ENCODE measurements at places on chromosomes 13 and 19.

GRCh38 chr13:33740134-33740538 lies 77.8 kb upstream of the RFC3 start:
- no peak for DNase-seq

DNA sequence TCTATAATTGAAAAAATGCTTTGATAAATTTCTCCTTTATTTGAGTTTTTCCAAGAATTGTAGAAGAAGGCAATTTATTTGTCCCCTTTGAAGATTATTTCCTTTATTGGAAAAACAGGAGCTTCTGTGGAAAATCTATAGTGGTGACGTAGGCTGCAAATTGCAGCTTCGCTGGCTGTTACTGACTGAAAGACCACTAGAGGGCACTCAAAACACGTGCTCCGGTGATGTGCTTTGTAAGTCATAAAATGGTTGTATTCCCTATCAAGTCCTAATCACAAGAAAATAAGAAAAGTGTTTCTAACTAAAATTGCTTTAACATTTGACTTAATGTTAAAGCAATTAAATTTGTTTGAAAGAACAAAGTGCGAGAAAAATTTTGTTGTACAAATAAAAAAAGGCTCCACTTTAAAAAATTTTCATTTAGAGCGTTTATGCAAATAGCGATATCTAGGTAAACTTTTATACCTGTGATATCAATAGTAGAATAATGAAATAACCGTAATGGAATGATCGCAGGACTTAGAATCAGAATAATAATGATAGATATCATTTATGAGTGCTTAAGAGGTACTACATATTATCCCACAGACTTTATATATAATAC lies 638.2 kb upstream of the SPRY2 start:
- DNase-seq: no peak

GRCh38 chr13:80778297-80778696 lies 437.4 kb upstream of the SPRY2 start:
- no peak for DNase-seq

DNA sequence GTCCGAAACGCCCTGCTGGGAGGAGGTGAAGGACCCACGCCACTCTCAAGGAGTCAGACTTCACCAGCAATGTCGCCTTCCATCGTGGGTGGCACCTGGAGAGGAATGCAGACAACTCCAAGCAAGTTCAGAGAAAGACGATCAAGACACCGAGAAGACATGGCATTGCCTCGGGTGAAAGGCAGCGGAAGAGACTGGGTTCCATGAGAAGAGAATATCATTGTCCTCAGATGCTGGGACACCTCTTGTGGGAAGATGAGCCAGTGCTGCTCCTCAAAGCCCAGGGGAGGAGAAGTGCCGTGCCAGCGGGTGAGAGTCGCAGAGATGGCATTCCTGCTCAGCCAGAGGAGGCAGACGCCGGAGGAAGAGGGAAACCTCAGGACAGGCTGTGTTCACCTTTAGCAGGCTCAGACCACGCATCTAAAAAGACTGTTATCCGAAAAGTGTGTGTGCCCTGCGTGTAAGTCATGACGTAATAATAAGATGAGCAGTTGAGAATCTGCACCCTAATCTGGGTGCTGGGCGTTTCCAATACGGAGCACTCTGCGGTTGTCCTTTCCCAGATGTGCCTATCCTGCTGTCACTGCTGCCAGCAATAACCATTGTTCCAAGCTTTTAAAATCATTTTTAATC lies 144.6 kb upstream of the SPACA7 start:
- no peak for DNase-seq

DNA sequence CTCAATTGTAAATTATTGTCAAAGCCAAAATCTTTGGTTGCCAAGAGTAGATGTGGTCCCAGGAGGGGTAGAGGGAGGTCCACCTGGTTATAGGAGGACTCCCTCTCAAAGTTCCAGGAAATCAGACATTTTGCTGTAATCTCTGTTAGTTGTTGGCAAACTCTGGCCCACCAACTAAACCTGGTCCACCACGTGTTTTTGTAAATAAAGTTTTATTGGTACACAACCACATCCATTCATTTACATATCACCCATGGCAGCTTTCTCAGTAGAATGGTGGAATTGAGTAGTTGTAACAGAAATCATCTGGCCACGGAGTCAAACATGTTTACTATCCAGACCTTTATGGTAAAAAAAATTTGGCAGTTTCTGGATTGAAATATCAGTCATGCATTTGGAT lies 70.6 kb downstream of the ZNF557 start:
- no peak for DNase-seq

GRCh38 chr13:109145631-109146030 lies 516.2 kb downstream of the MYO16 start:
- no peak for DNase-seq

- no peak for DNase-seq
Measured at GRCh38 chr19:5006201-5006600, 37.3 kb downstream of the KDM4B start.

DNA sequence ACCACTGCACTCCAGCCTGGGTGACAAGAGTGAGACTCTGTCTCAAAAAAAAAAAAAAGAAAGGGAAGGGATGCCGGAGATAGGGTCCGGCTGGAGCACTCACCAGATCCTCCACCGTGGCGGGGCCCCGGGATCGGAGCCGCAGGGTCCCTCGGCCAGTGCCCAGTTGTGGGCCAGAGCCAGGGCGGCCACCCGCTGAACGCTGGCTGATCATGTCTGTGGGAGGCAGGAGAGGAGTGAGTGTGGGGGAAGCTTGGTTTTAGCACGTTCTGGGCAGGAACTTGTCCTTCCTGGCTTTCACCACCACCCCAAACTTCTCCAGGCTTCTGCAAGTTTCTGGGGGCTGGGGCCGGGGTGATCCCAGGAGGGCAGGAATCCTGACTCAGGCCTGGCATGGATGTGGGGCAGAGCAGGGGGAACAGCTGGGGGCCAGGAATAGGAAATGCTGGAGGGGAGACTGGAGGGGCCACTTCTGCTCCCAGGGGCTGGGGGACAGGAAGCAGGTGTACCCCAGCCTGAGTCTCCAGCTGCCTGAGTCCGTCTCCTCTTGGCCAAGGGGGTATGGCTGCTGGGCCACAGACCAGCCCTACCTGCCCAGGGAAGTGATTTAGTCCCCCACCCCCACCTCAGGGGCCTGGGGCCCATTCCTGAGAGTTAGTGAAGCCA lies 4.3 kb upstream of the PTGER1 start:
- no peak for DNase-seq

- no peak for DNase-seq
Measured at GRCh38 chr13:45949161-45949560, 97.6 kb upstream of the SIAH3 start.

GRCh38 chr19:55683449-55684261 lies 8.6 kb downstream of the EPN1 start:
- DNase-seq: no peak

DNA sequence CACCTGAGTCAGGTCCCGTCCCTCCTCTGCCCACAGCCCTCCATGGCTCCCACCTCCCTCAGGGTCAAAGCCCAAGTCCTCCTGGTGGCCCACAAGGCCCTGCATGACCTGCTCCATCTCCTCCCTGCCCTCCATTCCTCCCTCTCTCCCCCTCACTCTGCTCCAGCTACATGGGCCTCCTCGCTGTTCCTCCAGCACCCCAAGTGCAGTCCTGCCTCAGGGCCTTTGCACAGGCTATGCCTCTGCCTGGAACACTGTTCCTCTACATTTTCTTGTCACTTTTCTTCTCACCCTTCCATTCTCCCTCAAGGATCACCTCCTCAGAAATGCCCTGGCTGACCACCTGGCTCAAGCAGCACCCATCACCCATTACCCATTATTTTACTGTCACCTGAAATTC lies 41.5 kb downstream of the PTPRS start:
- no peak for DNase-seq

- no peak for DNase-seq
Measured at GRCh38 chr13:110343241-110343865, 36.3 kb downstream of the COL4A2 start.

DNA sequence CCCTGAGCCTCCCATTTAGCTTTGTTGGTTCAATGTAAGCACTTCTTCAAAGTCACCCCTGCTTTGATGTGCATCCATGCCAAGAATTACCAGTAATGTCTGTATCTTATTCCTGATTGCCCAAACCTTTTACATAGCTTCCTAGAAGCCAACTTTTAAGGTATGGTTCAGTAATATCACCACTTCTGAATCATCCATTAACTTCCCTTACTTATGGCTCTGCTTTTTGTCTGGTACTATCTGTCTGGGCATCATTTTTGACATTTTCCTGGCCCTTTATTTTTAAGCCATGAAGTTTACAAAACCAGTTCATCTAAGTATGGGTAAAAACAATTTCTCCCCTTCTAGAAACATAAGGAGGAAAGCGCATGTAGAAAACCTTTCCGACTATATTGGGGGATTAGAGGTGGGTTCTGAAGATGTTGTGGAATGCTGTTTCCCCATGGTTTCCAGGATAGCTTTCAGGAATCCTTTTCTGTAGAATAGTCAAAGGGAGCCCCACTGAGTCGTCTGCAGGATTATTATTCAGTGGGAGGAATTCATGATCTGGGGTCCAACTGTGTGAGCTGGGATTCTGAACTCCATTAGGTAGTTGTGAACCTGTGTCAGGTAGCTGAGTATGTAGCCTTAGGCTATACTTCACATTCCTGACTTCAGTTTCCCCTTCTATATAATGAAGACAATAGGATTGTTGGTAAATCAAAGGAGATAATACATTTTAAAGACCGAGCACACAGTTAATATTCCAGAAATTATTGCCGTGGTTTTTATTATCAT lies 163.8 kb downstream of the SUCLA2 start:
- no peak for DNase-seq

- peak; percentile 57 for DNase-seq
Measured at GRCh38 chr19:7738023-7738422, 6.1 kb upstream of the CLEC4G start.

- DNase-seq: no peak
Measured at GRCh38 chr13:28097503-28097902, 2.9 kb downstream of the FLT3 start.

DNA sequence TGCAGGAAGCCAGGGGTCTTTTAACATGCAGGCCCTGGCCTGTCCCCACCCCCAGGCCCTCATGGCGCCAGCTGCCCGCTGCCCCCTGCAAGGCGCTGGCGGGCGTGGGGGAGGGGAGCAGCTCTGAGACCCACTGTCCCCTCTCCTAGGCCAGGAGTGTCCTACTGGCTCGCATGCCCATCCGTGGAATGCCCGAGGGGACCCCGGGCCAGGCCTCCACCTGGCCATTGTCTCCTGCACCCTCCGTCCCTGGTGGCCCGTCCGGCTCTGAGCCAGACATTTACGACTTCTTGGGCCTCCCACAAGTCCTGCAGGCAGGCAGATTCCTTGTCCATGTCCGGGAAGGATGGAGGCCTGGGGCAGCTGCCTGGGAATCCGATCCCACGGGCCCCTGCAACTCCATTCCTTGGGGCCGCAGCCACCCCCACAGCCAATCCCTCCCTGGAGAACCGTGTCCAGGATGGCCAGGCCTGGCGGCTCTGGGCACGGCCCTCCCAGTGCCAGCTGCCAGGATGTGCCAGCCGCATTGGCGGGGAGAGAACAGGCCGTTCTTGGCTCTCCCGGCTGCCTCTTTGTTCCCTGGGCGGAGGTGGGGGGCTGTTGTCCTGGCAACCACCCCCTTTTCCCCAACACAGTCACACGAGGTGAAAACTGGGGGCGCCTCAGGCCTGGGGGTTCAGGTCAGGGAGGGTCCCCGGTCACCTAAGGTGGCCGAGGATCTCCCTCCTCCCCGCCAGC lies 10.5 kb upstream of the PLIN3 start:
- DNase-seq: no peak

DNA sequence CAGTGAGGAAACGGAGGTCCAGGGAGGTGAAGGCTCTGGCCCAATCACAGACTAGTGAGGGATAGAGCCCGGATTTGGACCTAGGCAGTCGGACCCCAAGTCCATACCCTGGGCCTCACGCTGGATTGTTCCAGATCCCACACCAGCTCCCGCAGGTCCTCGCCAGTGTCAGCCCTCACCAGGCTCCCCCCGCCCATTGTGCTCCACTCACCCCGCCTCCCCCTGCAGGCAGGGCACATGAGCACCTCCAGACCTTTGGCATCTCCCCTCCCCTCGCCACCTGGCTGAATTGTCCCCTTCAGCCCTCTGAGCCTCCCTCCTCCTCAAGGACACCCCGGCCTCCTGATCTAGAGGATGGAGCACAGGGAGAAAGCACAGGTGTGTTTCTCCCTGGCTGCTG lies 152.4 kb downstream of the KATNAL1 start:
- no peak for DNase-seq

DNA sequence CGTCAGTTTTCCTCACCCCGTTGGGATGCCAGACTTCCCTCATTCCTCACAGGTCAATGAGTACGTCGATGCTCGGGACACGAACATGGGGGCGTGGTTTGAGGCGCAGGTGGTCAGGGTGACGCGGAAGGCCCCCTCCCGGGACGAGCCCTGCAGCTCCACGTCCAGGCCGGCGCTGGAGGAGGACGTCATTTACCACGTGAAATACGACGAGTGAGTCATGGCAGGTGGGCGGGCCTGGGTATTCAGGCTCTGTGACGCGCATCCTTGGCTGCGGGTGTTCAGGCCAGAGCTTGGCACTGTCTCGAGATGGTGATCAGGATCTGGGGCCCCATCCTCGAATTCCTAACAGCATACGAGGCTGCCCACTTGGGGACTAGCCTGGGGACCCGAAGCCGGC lies 21.4 kb downstream of the UHRF1 start:
- DNase-seq: no peak

- no peak for DNase-seq
Measured at GRCh38 chr19:47188507-47189033, 42.4 kb downstream of the BBC3 start.

GRCh38 chr13:110425444-110425780 lies 118.3 kb downstream of the COL4A2 start:
- no peak for DNase-seq

All from stimulated activated CD4-positive, alpha-beta T cell treated with anti-CD3 and anti-CD28 coated beads, Interleukin-2, amount 100 ng/mL, for 24 hours (primary cell).